ENCODE measurements at places on chromosomes 4 and X.
A peak's percentile ranks its signal among the peaks of the same experiment; 100 is the strongest.

DNA sequence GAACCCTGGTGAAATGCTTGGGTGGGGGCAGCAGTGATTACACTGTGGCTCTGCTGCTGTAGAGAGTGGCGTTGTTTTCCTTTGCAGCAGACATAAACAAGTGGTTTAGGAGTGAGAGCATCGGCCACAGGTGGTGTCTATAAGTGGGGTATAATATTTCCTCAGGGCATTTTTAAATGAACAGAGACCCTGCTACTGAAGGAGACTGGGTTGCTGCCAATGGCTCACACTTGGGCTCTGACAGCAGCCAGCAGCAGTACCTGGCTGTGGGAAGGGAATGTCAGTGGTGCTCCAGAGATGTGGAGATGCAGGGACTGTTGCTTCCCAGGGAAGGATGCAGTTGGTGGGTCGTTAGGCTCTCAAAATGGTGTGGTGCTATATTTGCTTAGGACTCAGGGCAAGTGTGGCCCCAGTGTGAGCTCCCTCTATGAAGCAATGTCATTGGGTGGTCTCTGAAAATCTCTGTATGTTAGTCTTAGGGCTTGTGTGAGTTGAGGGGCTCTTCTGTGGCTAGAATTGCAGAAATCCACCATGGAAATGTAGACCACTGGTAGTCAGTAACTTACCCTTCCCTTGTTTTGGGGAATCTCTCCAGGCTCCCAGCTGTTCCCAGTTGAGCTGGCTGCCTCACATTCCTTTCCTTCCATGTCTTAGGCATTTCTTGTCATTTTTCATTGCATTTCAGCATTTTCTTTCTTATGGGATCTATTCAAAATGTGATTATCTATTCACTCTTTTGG is 1023.0 kb upstream of the GRID2 start:
- DNase-seq = no peak

DNA sequence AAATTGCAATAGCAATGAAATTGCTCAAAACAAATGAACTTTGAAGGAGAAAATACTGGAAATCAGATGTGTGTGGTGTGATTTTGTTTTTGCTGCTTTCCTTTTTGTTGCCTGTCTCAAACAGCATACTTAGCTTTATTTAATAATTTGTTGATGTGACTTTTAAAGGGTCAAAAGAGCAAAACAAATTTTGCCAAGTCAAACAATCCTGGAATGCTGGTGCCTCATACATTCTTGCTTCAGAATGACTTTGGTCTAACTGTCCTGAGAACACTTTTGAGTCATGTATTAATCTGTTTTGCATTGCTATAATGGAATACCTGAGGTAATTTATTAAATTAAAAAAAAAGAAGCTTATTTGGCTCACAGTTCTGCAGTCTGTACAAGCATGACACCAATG is 3.4 kb downstream of the PF4V1 start:
- no peak for DNase-seq

DNA sequence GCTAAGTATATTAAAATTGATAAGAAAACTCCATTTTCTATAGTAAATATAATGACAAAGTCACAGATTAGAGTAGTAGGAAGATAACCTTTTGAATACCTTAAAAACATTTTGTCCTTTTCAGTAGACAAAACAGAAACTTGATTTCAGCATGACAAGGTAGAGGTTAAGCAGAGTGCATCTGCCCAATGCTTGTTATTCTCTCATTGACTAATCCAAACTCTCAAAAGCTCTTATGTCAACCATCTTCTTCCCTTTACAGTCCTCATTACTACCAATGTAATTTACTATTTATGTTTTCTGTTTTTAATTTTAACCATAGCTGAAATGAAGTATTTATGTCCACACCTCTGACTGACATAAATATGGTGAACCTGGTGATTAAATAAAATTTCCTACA is 11.1 kb downstream of the NIPAL1 start:
- DNase-seq = no peak

GRCh38 chr4:2469192-2469984 is 482 bp downstream of the RNF4 start:
- DNase-seq = peak; percentile 56

DNA sequence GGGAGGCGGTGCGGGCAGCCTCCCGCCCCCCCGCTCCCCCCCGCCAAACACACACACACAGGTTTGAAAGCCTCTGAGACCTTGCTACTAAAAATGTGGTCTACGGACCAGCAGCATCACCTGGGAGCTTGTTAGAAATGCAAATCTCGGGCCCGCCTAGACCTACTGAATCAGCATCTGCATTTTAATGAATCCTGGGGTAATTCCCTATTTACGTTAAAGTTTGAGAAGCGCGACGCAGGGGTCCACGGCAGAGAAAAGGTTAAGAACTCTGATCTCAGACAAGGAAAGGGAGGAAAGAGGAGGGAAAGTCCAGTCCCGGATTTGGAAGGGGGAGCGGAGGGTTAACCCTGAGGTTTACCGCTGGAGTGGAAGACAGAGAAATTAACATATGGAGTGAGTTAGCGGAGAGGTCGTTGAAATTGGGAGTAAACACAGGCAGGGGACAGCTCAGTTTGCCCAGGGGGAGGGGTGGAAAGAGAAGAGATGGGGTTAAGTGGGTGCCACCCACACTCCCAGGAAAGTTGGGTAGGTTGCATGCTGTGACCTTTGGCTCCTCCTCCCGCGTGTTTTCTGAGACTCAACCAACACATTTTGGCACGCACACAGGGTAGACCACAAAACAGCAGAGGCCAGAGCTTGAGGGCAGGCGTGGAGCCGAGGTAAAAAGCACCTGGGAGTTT is 483.6 kb downstream of the BCOR start:
- no peak for DNase-seq

DNA sequence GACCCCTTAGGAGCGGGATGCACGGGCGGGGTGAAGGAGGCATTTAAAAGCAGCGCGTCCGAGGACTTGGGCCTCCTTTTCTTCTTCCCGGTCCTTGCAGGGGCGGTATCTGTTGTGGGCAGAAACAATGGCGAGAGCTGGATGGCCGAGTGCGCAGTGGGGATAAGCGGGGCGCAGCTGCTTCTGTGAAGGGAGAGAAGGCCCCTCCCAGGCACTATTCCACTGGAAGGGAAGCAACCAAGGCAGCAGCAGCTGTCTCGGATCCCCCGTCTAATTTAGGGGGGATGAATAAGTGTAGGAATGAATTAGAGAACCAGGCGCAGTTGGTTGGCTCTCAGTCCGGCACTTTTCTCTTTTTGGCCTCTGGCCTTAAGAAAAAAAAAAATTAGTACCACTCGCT is 995 bp downstream of the SMARCA5 start:
- DNase-seq = no peak

DNA sequence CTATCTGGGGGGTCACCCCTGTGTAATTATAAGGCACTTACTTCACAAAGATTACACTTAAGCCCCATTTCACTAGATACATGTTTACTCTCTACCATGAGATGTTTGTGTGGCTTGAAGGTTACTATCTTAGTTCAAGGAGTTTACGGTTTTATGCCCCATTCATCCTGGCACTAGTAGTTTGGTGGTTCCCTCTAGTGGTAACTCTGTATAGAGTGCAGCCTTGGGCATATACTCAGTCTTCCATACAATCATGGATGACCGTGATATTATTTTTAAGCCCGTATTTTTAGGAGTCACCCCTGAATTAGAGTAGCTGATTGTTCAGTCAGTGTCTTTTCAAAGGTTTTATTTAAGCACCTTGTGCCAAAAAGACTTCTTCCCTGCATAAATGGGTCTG is 109.9 kb upstream of the FAM47C start:
- DNase-seq = no peak

- DNase-seq = no peak
Measured at GRCh38 chr4:112852601-112853000, 196.9 kb upstream of the ANK2 start.

GRCh38 chrX:119635799-119636198 is 29.6 kb upstream of the NKRF start:
- DNase-seq = no peak

DNA sequence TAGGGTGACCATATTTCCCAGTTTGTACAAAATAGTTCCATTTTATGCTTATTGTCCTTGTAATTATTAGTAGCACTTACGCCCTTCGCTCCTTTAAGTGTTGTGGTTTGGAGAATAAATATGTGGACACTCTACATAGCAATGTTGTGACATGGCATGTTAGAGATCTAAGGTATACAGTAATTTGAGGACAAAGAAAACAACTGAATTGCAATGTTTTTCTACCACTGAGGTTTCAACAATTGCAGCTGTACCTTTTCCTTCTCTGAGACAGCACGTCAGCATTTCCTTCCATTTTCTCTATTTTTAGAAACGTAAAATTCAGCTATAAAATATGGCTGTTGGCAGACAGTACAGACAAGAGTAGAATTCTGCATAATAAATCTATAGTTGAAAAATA is 323.1 kb downstream of the MAPK10 start:
- DNase-seq = no peak

- DNase-seq = no peak
Measured at GRCh38 chrX:48971249-48972219, at the start of gene KCND1. Gene KCND1, minus strand, starts transcription at chrX:48971844. Its CDS starts 1,573 bp downstream, at chrX:48970271.

- DNase-seq = no peak
Measured at GRCh38 chrX:9825129-9825790, 39.0 kb downstream of the SHROOM2 start.

DNA sequence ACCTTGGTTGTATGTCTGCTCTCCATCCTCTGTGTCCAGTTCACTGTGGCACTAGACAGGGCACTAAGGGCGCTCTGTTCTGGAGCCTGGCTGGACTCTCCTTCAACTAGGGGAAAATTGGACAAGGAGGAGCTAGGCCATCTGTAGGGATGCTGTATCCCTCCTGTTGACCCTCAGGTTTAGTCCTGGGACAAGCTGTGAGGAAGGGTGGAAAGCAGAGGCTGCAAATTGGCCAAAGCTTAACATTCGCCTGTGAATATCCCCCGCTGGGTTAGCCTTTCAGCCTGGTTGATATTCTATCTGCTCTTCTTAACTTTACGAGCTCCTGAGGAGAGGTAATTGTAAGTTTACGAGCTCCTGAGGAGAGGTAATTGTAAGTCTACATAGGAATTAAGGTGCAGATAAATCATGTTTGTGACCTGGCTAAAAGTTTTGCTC is 64.4 kb upstream of the ENPEP start:
- no peak for DNase-seq

GRCh38 chr4:140237616-140238350 is 83.8 kb upstream of the MAML3 start:
- DNase-seq = no peak

GRCh38 chrX:119661486-119661885 is 31.5 kb downstream of the SEPTIN6 start:
- DNase-seq = no peak

- DNase-seq = no peak
Measured at GRCh38 chr4:108224611-108225053, 55.9 kb upstream of the LEF1 start.

DNA sequence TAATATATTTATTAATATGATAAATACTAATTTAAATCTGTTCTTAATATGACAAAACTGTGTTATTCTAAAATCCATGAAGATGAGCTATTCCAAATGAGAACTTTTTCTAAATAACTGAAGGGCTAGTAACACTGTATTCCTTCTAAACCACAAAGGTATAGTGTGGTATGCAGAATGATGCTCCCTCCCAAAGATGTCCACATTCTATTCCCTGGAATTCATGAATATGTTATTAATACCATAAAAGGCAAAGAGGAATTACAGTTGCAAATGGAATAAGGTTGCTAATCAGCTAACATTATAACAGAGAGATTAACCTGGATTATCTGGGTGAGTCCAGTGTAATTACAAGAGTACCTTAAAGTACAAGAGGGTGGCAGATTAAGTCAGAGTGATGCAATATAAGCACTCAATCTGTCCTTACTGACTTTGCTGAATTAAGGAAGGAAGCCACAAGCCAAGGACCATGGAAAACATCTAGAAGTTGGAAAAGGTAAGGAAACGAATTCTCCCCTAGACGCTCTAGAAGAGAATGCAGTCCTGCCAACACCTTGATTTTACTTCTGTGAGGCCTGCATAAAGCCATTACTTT is 20.7 kb upstream of the MAB21L2 start:
- no peak for DNase-seq

DNA sequence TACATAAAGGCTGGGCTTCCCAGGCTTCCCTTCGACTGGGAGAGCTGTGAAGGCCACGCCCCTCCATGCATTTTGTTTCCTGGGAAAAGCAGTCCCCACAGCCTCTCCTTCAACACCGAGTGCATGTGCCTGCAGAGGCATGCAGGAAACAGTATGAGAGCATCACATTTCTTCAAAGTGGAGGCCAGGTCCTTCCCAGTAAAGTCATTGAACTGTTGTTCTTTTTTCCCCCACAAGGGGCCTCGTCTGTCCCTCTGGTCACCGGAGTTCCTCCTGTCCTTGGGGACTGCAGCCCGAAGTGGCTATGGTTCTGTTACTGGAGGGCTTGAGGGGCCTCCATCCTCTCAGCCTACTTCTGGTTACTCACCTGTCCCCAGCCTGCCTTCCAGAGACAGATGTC is 56.0 kb downstream of the RAI2 start:
- DNase-seq = no peak

- DNase-seq = no peak
Measured at GRCh38 chr4:159150821-159151390, 48.0 kb downstream of the RAPGEF2 start.

- DNase-seq = no peak
Measured at GRCh38 chr4:53161051-53161786, 204.6 kb downstream of the SCFD2 start.

DNA sequence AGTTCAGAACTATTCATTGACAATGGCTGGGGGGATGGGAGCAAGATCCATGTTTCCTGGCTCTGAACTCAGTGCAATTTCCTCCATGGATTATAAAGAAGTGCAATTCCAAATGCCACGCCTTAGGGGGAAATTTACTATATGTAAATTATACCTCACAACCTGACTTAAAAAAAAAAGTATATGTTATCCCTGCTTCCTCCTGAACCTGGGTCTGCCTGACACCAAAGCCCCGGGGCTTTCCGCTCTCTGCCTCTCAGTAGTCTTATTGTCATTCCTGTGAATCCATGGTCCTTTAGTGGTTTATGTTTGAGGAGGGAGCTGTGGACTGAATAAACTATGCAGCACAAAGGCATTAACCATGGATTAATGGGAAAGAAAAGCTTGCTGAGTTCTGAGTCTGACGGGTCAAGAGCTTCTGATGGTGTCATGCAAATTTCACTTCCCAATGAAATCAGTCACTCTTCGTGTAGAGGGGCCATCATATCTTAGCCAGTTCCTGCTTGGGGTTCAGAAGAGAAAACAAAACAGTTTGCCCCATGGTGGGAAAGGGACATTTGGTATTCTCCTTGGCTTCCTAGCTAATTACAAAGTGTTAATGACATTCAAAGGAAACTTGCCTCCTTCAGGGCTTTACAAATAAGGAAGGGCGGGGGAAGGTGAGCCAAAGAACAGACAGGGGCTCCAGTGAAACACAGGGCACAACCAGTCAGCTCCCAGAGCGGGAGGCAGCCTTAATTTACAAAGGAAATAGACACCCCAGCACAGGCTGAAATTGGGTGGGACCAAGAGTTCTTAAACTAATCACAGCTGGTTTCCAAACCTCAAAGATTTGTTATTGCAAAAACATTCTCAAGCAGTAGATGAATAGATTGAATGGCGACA is 14.3 kb downstream of the FAM9C start:
- DNase-seq = no peak

- no peak for DNase-seq
Measured at GRCh38 chr4:54545663-54546424, 111.9 kb upstream of the KIT start.

- DNase-seq = no peak
Measured at GRCh38 chr4:150061086-150061776, 17.0 kb upstream of the DCLK2 start.

Measured in stimulated activated CD8-positive, alpha-beta memory T cell treated with anti-CD3 and anti-CD28 coated beads, Interleukin-7, amount 100 ng/mL, for 1 hour (primary cell).